Effector memory CD4-positive, alpha-beta T cell (primary cell): ENCODE measurements at places on chromosomes 2 and 18.

DNA sequence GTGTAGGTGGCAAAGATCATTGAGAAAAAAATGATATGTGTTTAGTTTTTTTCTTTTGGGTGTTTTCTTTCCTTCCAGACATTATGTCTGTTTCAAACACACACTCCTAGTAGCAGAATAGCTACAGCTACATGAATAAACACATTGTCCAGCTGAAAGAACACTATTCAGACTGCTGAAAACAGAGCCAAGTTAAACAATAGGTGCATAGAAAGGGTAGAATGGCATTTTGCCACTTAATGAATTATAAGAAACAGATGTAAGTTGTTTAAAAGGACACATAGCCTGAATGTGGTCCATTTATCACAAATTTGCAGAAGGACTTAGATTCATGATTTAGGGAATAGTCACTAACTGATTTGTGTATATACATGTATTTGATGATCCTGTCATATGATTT lies 20.1 kb downstream of the CTLA4 start:
- DNase-seq, result no peak

- DNase-seq, result no peak
These were observed 186.5 kb downstream of the CCDC102B start for GRCh38 chr18:68984342-68984741.

DNA sequence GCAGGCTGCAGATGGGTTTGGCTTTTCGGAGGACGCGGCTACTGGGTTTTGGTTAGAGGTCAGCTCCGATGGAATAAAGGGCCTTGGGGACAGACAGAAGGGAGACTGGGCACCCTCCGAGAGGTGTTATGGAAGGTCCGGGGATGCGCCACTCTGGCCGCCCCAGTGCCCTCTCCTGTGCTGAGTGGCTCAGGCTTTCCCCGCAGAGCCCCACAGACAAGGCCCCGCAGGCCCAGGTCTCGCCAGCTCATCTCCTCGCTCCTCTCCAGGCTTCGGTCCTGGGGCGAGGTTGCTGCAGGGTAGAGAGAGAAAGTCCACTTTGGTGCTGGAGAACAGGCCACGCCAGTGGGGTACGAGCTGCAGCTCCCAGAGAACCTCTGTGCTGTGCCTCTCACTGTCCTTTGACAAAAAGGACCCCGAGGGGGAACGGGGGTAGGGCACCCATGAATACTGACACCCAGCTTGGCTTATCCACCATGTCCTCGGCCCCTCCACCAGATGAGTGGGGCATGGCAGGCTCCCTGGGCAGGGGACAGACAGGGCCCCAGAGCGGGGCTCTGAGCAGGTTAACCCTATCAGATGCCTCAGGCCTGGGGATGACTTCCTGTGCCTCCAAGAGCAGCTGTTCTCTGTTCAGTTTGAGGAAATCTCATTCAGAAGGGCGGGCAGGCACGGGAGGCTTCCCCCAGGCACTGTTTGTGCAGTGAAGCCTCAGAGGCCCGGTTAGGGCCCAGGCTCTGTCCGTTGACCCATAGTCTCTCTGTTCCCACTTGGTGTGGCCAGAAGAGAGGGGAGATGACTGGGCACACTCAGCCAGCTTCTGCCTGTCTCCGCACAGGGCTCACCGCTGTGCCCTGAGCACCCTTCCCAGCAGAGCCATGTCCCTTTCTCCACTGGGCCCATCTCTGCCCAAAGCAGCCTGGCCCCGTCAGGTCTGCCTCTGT lies 15.7 kb upstream of the CNNM3 start:
- DNase-seq, result no peak

GRCh38 chr2:238231251-238231793 lies 8.5 kb downstream of the HES6 start:
- DNase-seq, result peak; percentile 56

- DNase-seq, result no peak
These were observed 145.9 kb downstream of the TNS1 start for GRCh38 chr2:217856871-217857270.

DNA sequence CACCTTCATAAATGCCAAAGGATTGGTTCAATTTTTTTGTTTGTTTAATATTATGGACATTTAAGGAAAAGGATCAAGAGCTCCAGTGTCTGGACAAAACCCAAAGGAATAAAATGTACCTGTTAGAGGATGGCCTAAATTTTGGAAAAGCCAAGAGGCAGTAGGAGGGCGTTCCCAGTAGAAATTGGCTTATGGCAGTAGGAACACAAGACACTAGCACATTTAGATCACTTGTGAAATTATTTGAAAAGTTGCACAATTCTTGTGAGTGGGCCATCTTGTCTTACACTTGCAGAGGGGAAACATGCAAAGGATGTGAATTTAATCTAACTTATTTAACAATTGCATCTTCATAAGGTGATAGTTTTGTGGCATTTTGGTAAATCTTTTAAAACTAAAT lies 3.2 kb downstream of the BZW1 start:
- DNase-seq, result no peak

DNA sequence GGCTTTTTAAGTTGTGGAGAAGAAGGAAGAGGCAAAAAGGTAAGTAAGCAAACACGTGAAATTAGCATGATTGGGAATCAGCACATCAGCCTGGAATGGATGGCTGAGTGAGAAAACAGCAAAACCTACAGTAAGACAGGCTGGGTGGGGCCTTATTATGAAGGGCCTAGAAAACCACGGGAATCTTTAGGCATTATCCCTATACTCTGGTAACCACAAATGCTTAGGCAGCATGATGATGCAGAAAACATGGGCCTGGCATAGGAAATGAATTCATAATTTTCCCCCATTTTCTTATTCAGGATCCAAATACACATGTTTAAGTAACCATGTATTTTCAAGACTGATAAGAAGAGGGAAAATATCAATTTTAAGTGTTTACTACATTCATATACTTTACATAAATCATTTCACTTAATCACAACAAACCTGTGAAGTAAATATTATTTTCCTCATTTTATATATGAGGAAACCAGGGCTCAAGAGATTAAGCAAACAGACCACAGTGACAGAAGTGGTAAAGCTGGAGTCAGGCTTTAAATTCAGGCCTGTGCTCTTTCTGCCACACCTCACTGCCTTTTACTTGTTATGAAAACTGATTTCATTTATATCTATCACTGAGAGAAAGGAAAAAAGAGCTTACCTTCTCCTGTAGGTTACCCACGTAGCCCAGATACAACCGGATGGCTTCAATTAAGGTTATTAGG lies 4.0 kb downstream of the TMEM17 start:
- DNase-seq, result no peak

- DNase-seq, result no peak
These were observed 87.0 kb upstream of the SPATS2L start for GRCh38 chr2:200219309-200220113.

DNA sequence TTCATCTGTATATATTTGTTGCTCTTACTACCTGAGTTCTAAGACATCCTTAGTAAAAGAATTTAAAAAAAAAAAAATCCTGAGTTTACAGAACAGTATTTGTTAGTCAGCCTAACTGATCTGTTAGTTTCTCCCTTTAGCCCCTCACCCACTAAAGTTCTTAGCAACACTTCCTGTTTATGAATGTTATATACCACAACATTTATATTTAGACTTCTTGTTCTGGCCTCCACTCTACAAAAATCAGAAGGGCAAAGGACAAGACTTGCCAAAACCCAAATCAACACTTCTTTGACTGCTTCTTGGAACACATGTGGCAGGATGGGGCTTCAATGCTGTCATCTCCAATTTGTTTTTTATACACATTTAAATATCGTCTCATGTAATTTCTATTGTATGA lies 71.1 kb downstream of the MGAT5 start:
- DNase-seq, result no peak

DNA sequence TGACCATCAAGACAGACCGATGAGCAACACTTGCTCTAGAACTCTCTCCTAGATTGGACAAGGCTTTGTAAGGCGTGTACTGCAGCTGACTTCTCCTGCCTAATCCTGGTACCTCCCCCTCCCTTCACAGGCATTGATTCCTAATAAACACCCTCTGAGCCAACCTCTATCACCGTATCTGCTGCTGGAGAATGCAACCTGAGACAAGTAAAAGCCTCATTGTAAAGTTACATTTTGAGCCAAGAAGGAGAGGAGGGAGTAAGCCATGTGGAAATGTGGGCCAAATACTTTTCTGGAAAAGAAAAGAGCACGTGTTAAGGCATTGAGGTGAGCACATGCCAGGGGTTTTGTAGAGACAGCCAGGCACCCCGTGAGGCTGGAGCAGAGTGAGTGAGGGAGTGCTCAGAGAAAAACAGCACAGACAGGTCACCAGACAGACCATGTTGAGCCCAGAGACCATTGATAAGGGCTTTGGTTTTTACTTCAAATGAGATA lies 2.6 kb upstream of the WDFY1 start:
- no peak for DNase-seq

DNA sequence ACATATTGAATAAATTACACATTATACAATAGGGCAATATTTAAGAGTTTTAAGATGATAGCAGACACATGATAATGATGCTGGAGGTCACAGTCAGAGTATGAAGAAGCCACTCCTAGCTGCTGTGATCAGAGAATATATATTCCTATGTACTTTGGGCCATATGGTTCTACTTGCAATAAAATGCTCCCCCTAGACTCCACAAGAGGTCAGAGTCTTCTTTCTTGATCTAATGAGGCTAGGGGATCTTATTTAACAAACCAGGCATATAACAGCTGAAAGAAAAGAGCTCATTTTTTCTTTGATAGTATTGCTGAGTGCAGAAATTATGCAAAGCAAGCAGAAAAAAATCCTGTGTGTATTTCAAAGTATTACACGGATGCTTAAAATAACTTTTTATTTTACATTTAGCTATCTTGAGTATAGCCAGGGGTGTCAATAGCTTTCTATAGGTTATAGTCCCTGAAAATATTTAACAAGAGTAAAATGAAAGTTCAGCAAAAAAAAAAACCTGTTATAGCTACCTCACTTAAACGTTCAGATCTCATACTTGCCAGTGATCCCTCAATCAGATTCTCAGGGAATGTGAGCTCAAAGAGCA lies 748.7 kb upstream of the CHAC2 start:
- no peak for DNase-seq

- DNase-seq, result no peak
These were observed 26.4 kb upstream of the CYTIP start for GRCh38 chr2:157470321-157470720.

- no peak for DNase-seq
These were observed 12.8 kb downstream of the SH3RF3 start for GRCh38 chr2:109141727-109142283.
